Aorta (tissue), 5 donors: ENCODE measurements at places on chromosomes 5 and 9. TPM values are rescaled to one million over a fixed set of nuclear protein-coding genes. Genes with fewer than 3 reads are reported as not detected.

DNA sequence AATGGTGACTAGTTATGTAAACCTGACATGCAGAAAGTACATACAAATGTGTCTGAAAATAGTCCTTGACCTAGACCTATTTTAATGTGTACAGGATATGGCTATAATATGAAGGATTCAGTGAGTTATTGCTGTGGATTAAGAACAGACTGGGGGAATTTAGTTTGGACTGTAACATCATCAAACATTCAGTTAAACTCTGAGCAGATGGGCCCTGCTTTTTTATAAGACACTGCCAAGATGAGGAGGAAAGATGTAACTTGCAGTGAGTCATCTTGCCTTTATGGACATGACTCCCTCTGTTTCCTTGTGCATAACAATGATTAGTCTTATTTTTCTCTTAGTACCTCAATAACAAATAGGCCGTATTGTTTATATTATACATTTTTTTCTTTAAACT is 12.2 kb downstream of the PPP3R2 start:
- no peak overlapping the region for H3K27ac ChIP-seq
- DNase-seq = no peak
- no peaks in the 10 kb centered on the region for H3K27me3 ChIP-seq
- no peaks in the 10 kb centered on the region for H3K4me1 ChIP-seq

Gene FUT7
- 0.68 TPM for total RNA-seq

Gene LECT2
- not detected for total RNA-seq

Gene CNTNAP3
- total RNA-seq = 9.3 TPM

Gene SUSD3
- 10.3 TPM for total RNA-seq

Gene TERT
- total RNA-seq = not detected

DNA sequence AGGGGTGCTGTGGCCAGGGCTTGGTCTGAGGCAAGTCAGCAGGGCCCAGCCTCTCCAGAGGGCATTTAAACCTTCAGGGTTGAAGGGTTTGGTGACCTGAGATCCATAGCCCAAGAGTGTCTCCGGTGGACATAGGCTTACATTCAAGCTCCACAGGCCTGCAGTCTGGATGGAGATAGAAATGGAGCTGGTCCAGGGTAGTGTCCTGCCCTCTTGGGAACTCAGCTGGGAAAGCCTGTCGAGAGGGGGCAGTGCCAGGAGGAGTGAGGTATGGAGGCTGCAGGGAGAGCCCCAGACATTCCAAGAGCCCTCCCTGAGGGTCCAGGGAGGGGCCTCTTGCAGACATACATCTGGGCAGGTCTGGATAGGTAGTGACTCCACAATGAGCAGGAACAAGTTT is 177.0 kb upstream of the MVB12B start:
- H3K27me3 ChIP-seq = no peaks in the 10 kb centered on the region
- DNase-seq = no peak
- H3K4me3 ChIP-seq = no peak overlapping the region
- H3K4me1 ChIP-seq = no peaks in the 10 kb centered on the region

DNA sequence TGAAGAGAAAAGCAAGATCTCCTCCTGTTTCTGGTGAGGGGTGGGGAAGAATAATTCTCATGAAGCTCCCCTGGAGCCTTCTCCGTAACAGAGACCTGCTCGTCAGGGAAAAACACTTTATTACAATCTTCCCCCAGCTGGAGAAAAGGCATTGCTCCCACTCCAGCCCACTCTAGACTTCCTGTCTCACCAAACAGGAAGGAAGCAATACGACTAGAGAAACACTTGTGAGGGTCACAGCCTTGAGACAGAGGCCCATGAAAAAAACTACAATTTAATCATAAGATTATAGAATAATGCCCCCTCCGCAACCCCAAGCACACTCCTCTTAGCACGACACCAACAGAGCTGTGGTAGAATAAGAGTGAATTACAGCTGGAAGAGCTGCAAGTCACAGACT is 197.2 kb upstream of the S1PR3 start:
- H3K4me1 ChIP-seq = peaks cover 5% of the 10 kb centered on the region
- no peak overlapping the region for H3K27ac ChIP-seq
- H3K36me3 ChIP-seq = no peaks in the 10 kb centered on the region
- H3K4me3 ChIP-seq = no peak overlapping the region

Gene TXNDC8
- not detected for total RNA-seq

GRCh38 chr9:18075253-18075952 is 398.6 kb upstream of the ADAMTSL1 start:
- H3K36me3 ChIP-seq = no peaks in the 10 kb centered on the region
- H3K4me3 ChIP-seq = no peak overlapping the region
- H3K27ac ChIP-seq = no peak overlapping the region
- DNase-seq = no peak
- peaks cover 12% of the 10 kb centered on the region for H3K4me1 ChIP-seq
